Activated CD8-positive, alpha-beta memory T cell treated with anti-CD3 and anti-CD28 coated beads for 48 hours (primary cell): ENCODE measurements at places on chromosomes 7 and 10.

GRCh38 chr7:44075296-44076075, 6.8 kb downstream of the POLM start:
- no peak for DNase-seq

DNA sequence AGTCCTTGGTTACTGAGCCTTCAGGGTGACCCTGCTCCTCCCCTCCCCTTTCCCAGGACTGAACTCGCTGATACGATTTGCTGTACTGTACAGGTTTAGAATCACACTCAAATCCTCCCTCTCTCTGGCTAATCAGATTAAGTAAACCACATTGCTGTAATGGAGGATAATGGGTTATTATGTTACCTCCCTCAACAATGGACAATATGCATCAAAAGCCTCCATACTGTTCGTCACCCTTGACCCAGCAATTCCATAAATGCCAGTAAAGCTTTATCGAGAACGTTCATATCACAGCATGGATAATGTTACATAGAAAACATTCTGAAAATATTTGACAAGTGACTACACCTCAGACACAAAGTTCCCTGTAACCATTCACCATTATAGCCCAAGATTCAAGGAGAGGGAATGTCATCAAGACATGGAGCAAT, 61.7 kb downstream of the FAM107B start:
- no peak for DNase-seq

- DNase-seq, result no peak
Observed at GRCh38 chr7:25671111-25671510, 442.8 kb upstream of the NPVF start.

DNA sequence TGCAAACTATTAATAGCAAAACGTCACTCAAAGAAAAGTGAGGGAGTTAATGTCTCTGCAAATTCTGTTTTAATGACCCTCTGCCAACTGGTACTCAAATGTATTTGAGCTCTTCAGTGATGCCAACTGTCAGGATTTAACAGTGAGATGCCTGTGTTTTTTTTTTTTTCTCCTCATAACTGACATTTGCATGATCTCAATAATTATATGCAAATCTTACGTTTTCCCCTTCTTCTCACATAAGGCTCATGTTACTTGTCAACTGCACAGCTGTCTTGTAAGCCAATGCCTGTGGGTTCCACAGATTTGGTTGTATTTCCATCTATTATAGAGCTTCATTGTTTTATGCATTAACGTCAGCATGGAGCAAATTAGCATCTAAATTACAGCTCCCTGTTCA, 38.2 kb downstream of the PPP1R3A start:
- DNase-seq, result no peak

GRCh38 chr10:124961248-124961570, 19.3 kb downstream of the ZRANB1 start:
- no peak for DNase-seq

GRCh38 chr10:73207883-73208282, 39.2 kb downstream of the DNAJC9 start:
- no peak for DNase-seq

DNA sequence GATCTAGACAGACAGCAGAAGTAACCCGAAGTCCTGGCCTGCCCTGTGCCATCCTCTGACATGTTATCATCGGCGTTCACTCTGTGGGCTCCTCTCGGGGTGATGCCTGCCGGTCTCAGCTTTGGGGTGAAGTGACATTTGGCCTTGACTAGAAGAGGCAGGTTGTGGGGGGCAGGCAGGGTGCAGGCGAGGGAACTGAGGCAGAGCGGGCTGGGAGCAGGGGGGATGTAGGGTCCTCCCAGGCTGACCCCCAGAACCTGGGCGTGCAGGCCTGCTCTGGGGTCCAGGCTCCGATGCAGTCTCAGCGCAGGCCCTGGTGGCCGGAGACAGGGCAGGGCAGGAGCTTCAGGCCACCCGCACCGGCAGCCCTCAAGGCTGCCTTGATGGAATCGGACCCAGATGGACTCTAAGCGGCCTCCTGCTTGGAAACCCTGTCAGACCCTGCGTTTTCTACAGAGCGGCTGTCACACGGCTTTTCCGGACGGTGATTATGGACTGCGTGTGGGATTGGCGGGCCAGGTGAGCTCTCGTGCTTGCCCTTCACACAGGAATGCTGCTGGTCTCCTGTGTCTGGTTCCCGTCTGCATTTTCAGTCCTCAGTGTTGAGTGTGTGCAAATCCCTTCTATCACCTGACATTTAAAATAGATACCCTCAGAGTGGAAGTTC, 842 bp upstream of the JAKMIP3 start:
- no peak for DNase-seq

DNA sequence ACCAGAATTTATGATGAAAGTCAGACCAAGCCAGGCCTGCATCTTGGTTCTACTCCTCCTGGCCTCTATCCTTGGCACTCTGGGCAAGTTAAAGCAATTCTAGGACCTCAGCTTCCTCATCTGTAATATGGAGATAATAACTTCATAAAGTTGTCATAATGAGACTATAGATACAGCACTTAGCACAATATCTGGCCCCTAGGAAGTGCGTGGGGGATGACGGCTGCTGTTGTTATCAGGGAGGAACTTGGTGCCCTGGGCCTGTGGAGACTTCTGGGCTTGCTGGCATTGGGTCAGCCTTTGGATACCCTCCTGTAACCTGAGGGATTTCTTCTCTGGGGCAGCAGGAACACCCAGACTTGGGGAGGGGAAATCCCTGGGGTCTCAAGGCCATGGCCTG, 27.6 kb downstream of the PFKFB3 start:
- no peak for DNase-seq
